Amniotic stem cell (primary cell): ENCODE measurements at places on chromosomes 2 and 18.

DNA sequence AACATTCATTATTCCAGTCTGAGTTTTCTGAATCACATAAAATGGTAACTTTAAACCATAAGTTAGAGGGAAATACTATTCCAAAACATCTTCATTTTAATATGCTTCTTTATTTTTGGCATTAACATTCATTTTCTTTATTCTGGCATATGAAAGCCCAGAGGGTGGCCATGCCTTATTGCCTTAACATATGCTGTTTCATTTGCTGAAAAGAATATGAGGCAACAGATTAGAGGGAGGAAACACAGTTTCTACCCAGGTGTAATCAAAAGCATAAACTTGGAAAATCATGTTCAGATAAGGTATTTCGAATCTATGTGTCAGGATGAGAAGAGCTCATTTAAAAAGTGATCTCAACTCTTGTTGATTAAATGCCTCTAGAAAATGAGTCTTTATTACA lies 379.9 kb upstream of the DSEL start:
- DNase-seq: no peak

GRCh38 chr2:239949075-239949474 lies 76.1 kb downstream of the NDUFA10 start:
- DNase-seq: no peak

DNA sequence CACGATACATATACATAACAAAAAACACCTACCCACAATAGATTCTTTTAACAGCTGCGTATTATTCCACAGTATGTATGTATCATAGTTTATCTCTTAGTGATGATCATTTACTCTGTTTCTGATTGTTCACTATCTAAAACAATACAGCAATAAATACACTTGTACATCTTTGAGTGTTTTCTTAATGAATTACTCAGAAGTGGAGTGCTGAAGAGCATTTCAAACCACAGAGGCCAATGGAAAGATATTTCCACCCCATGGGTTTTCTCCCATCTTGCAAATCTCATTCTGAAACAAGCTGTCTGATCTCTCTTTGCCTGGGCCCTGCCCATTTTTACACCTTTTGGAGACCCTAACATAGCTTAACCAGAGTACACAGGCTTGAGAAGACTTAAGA lies 113.8 kb upstream of the KLF7 start:
- DNase-seq: no peak

GRCh38 chr2:238127165-238128060 lies 11.1 kb upstream of the KLHL30 start:
- DNase-seq: no peak

- no peak for DNase-seq
These were observed 708.4 kb downstream of the RNF144A start for GRCh38 chr2:7625392-7626138.

DNA sequence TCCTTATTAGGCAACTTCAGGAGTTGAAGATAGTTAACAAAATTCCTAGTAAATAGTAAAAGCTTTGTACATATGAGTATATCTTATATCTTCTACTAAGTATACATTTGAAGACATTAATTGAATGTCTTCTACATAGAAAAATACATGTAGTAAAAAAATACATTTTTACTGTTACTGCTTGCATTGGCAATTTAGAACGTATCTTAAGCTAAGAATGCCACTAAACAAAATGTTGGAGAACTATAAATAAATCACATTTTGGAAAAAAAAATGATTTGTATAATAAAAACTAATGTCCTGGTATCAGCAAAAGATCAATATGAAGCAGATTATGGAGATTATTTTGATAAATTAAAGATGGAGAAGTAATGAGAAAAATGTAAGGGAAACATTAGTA lies 434.2 kb upstream of the SLC8A1 start:
- DNase-seq: no peak

GRCh38 chr2:218927876-218928275 lies 31.6 kb upstream of the CDK5R2 start:
- DNase-seq: no peak

DNA sequence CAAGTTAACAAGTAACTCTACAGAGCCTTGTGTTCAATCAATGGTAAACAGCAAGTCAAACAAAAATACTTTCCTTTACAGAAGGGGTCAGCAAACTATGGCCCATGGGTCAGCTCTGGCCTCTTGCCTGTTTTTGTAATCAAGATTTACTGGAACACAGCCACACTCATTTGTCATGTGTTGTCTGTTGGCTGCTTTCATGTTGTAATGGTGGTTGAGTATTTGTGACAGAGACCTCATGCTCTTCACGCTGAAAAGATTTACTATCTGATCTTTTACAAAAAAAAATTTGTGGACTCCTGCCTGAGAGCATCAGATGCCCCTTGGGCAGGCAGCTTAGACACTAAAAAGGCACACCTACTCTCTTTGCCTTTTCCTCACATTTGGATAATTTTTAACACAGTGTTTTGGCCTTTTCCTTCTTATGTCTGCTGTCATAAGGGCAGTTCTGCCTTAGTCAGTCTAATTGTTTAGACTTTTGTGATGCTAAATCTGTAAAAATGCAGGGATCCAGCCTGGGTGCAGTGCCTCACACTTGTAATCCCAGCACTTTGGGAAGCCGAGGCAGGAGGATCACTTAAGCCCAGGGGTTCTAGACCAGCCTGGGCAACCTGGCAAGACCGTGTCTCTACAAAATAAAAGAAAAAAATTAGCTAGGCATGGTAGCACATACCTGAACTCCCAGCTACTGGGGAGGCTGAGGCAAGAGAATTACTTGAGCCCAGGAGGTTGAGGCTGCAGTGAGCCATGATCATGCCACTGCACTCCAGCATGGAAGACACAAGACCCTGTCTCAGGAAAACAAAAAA lies 18.3 kb downstream of the IL1B start:
- DNase-seq: no peak

DNA sequence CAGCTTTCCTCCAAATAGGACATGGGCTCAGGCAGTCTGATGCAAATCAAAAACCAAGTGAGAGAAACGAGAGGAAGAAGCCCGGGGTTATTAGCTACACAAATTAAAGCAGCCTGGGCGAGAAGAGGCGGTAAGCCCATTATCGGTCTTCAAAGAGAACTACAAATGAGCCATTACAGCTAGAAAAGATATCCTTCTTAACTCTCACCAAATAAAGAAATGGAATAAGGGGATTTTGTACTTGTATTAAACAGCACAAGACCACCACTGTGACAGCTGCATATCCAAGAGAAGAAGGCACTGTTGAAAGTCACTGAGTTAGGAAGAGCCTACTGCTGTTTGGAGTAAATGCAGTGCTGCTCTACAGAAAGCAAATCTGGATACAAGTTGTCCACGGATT lies 32.6 kb downstream of the STAT1 start:
- DNase-seq: no peak

- peak; percentile 44 for DNase-seq
These were observed 180.1 kb upstream of the OSR1 start for GRCh38 chr2:19538411-19538963.

DNA sequence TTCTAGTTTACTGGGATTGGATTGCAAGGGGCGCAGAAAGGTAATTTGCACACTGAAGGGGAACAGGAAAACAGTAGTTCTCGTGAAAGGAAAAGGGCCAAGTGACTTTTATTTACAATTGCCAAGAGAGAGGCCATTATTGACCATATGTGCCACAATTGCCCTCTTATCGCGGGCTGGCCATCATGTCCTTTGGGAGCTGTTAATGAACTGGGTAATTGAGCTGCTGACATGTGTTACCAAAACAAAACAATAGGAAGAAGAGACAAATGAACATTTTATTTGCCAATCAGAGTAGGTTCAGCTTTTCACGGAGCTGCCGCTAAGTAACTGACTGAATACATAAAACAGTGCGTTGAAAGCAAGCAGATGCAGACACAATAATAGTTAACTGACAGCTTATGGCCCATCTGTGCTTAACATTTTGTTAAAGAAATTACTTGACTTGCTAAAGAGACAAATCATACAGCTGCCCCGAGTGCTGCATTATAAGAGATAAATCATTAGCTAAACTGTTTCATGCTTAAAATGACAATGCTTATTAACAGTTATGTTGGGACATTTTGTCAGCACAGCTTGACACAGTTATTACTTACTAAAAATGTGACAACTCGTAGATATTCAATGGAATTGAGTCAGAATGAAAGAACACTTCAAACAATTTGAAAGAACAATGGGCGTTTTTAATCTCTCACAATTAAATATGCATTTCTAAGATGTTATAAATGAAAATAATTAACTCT lies 57.5 kb downstream of the PAX3 start:
- no peak for DNase-seq

DNA sequence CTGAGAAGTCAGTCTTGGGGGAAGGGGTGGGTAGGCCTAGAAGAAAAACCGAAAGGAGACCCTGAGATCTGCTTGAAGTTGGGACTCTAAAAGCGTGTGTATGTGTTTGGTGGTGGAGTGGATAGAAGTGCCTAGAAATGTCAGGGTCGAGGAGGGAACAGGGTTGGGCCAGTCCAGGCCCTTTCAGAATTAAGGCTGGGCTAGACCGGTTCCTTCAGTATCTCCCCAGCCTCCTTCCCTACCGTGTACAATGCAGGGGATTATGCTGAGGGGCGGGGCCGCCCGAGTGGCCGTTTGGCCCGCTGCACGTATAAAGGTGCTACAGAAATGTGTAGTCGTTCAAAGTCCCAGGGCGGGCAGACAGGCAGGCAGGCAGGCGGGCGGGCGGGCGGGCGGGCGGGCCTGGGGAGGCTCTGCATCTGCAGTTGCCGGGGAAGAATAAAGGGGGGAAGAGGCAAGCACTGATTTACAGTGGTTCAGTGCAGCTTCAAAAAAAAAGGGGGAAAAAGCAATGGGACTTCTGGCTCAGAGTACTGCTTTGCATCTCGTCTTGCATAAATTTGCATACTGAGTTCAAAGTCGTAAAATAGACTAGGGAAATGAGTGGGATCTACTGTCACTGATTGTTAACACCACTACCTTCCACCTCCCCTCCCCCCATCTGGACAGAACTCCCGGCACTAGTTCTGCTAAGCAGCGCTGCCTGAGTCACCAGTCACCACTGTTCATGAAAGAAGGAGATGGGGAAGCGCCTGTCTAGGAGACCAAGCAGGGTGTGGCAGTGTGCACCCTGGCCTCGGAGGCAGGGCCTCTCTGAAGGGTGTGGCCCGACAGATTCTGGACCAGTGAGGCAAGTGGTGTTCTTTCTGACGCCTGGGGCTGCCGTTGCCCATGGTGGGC lies 3.6 kb downstream of the IGFBP2 start:
- DNase-seq: peak; percentile 48

DNA sequence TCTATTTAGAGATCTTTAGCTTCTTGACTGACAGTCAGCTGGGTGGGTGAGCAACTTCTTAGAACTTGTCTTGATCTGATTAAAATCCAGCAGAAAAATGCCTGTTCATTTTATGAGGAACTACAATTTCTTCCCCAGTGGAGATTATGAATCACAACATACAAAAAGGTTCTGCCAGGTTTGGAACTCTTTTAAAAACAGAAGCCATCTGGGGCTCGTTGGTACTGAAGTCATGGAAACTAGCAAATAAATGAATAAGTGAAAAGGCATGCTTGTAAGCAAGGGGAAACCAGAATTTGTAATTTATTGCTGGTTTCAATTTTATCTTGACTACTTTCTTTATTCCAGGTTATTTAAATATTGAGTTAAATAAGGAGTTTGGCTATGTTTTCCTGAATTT lies 767.4 kb downstream of the MBD2 start:
- DNase-seq: peak; percentile 39

- DNase-seq: no peak
These were observed 40.3 kb upstream of the SIGLEC15 start for GRCh38 chr18:45785134-45785533.

- no peak for DNase-seq
These were observed 2.4 kb downstream of the CYP26B1 start for GRCh38 chr2:72145289-72145657.
